ENCODE measurements at places on chromosomes 12 and 14.

GRCh38 chr12:62731055-62731820, 203.7 kb downstream of the PPM1H start:
- DNase-seq = no peak

GRCh38 chr14:60331201-60332045, 82.4 kb downstream of the PPM1A start:
- no peak for DNase-seq

DNA sequence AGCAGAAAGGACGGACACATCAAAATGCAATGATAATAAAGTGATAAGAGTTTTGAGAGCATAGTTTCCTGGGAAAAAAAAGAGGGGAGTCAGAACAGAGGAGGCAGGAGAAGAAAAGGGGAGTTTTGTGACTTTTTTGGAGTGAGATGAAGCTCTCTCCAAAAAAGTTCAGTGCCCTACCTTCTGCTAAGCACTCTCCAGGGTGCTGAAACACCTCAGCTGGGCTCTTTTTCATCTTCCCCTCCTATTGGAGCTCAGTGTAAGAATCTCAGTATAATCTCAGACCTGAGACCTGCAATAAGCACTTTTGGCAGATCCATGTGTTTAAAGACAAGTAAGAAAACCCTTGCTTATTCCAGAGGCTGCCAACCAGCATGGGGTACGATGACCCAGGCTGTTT, 58.9 kb upstream of the SRRM4 start:
- DNase-seq = no peak

GRCh38 chr14:71290960-71291466, 383.8 kb downstream of the PCNX1 start:
- peak; percentile 76 for DNase-seq

DNA sequence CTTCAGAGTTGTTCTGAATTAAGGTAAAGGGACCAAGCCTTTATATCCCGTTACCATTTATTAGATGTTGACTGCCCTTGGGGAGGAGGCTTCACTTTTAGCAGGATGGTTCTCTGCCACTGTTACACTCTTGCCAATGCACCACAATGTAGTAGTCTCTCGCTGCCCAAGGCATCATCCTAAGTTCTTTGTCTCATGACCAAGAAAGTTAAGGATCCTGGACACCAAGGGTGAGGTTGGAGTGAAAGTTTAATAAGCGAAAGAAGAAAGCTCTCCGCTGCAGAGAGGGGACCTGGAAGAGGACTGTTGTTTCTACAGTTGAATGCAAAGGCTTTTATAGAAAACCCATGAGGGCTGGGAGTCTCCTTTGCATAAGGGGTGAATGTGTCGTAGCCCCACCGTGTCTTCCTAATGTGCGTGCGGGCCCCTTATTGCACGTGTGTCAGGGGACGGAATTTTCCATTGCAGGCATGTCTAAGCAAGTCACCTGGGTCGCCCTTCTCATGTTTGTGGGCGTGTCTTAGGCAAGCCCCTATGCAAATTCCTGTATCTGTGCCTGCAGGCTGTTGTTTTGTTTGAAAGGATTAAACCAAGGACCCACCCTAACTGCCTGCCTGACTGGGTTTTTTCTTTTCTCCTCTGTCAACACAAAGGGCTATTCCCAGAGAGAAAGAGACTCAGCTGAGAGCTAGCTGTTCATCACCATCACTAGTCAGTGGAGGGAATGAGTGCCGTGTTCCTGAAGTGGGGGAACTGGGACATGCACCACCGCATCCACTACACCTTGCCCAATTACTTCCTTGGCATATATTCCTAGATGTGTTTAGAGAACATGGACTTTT, 17.6 kb upstream of the RNASE1 start:
- no peak for DNase-seq

- no peak for DNase-seq
Observed at GRCh38 chr12:28409892-28410291, 219.6 kb downstream of the CCDC91 start.

DNA sequence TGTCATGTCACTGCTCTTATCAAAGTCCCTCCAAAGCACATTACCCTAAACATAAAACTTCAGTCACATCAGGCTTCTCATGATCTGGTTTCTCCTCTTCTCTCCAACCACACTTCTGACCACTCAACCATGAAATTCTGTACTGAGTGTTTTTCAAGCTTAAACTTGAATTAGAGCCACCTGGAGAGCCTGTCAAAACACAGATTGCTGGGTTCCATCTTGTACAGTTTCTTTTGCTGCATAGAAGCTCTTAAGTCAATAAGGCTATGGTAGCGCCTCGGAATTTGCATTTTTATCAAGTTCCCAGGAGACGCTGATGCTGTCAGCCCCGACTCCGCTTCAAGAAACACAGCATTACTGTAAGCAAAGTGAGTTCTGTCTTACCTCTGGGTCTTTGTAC, 16.4 kb upstream of the SRRM4 start:
- no peak for DNase-seq

DNA sequence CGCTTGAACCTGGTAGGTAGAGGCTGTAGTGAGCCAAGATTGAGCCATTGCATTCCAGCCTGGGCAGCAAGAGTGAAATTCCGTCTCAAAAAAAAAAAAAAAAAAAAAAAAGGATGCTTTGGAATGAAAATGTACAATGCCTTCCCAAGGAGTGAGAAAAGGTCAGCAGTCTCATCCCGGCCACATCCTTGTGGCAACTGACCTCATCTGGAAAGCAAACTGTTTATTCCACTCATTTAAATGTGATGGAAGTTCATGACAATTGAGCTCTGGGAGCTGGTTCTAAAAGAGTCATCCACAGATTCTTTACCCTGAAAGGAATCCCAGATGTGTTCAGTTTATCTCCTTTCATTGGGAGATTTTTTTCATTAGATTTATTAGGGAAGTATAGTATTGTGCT, 19.4 kb upstream of the LIMA1 start:
- peak; percentile 86 for DNase-seq

DNA sequence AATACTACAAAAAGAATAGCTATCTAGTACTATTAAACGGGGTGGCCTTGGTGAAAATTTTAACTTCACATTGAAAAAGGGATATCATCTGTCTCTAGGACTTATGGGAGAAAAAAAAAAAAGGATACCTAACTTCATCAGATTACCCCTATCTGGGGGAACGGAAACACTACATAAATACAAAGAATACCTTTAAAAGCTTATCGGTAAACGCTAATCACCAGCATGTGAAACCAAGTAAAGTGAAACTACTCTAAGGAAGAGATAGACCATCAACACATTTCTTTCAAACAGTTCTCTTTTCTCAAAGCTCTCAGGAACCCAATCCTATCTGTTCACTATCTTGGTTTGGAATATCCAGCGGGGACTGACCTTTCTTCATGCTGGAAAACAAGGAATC, 3.5 kb downstream of the KICS2 start:
- no peak for DNase-seq

GRCh38 chr12:94495445-94496115, 35.9 kb upstream of the CEP83 start:
- no peak for DNase-seq

DNA sequence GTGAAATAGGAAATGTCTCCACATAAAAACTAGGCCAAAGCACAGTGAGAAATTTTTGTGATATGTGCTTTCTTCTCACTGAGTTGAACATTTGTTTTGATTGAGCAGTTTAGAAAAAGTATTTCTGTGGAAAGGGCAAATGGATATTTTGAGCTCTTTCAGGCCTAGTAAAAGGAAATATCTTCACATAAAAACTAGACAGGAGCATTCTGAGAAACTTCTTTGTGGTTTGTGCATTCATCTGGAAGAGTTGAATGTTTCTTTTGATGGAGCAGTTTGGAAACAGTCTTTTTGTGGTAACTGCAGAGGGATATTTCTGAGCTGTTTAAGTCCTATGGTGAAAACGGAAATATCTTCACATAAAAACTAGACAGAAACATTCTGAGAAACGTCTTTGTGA, 582.7 kb upstream of the ALG10B start:
- DNase-seq = no peak

DNA sequence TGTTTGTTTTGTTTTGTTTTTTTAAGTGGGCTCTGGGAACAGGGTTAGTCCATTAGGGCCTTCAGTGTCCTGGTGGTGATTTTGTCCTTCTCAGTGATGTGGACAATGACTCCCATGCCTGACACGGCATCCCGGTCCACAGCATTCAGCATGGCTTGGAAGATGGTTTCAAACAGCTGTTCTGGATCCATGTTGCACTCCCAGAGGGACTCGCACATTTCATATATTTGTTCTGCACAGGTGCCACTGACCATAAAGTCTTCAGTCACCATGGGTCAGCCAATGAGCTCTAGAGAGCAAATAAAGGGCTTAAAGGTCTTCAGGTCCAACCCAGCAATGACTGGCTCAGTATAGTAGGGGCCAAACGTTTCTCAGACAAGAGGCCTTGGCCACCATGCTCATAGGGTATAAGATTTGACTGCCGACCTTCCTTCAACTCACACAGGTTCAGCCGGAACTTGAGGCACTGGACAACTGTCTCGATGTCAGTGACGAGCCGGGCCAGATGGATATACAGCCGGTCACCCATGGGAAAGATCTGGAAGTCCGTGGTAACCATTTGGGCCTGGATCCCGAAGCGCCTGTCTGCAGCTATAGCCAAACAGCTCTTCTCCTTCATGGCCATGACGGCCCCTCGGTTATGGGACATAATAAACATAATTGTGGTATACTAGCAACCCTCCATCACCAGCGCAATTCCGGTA, 18.0 kb downstream of the OR10P1 start:
- DNase-seq = no peak

- no peak for DNase-seq
Observed at GRCh38 chr14:49114161-49114893, 471.9 kb downstream of the RPS29 start.

DNA sequence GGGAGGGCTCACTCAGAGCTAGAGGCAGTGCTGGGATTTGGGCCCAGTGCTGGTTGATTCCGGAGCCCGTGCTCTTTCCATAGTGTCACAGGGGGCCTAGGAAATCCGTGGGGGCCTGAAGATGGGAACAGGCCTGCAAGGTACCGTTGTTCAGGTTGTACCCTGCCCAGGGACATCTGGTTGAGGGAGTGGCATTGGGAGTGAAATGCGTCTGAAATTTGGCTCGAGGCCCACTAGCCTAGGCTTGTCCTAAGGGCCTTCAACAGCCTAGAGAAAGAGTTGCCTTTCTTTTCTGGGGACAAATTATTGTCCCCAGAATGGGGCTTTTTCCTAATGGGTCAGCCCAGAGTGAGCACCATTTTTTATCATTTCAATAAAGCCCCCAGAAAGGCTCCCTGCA, 26.4 kb upstream of the FAM222A start:
- no peak for DNase-seq

DNA sequence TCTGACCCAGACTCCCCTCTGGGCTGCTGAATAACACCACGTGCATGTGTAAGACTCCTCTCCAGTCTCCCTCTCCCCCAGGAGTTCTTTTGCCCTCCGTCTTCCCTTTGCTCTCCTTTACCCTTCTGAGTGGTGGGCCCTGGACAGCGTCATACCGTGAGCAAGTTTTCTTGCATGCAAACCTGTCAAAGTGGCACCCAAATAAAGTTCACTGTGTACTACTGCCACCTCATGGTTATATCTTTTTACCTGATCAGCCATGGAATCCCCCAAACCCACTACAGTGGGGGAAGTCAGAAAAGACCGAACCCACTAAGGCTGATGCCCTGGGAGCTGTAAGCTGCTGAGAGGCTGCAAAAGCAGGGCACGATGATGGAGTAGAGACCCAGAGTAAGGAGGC, 131.1 kb upstream of the VRK1 start:
- no peak for DNase-seq

GRCh38 chr14:100525615-100526014, 61.6 kb downstream of the BEGAIN start:
- no peak for DNase-seq

DNA sequence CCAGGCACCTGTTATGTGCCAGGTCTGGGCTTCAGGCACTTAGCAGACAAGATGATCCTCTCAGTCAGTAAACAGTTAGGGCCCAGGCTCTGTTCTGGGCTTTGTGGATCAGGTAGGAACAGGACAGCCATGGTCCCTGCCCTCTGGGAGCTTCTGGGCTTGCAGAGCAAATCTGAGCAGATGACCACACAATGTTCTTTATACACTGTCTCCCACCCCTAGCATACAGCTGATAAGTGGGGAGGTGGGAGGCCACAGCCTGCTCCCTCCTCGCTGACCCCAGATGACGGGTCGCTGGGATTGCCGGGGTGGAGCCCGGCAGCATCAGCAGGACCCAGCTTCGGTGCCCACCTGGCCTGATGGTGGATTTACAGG, 53.1 kb upstream of the RIN3 start:
- DNase-seq = no peak

DNA sequence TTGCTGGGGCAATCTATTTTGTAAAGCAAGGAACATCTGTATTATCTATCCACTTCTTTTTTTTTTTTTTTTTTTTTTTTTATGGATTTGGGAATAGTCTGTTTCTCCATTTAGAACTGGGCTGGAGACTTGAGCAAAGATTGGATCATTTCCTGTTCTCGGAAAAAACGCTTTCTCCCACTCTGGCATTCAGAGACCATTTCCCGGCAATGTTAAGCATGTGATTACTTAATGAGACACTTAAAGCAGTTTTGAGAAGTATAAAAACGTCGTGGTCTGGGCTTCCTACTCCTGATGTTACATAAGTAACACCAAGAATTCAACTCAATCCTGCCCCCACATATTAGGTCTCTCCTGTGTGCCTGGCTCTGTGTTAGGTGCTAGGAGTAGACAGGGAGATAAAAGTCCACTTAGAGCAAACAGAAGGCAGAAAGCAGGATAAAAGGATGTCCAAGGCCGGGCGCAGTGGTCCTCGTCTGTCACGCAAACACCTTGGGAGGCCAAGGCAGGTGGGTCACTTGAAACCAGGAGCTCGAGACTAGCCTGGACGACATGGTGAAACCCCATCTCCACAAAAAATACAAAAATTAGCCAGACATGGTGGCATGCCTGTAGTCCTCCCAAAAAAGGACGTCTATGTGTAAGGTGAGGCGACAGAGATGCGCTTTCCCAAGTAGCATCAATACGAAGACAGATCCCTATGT, 152.1 kb upstream of the GSC start:
- no peak for DNase-seq

Data from GM04503 (cell line).